Esophagus muscularis mucosa (tissue), 4 donors: ENCODE measurements at places on chromosomes 13 and 19.
A peak's percentile ranks its signal among the peaks of the same experiment; 100 is the strongest.

GRCh38 chr13:51523082-51523518 lies 61.2 kb upstream of the WDFY2 start:
- H3K27ac ChIP-seq, result no peak overlapping the region
- DNase-seq, result no peak
- no peaks in the 10 kb centered on the region for H3K4me1 ChIP-seq
- H3K27me3 ChIP-seq, result no peaks in the 10 kb centered on the region
- H3K36me3 ChIP-seq, result no peaks in the 10 kb centered on the region

- H3K36me3 ChIP-seq, result no peaks in the 10 kb centered on the region
- H3K4me1 ChIP-seq, result no peaks in the 10 kb centered on the region
- no peak for DNase-seq
Measured at GRCh38 chr19:32558607-32559228, 22.3 kb upstream of the PDCD5 start.

GRCh38 chr13:88345171-88345847 lies 674.1 kb downstream of the SLITRK5 start:
- H3K4me1 ChIP-seq, result no peaks in the 10 kb centered on the region
- H3K36me3 ChIP-seq, result no peaks in the 10 kb centered on the region
- H3K27ac ChIP-seq, result no peak overlapping the region
- no peaks in the 10 kb centered on the region for H3K27me3 ChIP-seq
- H3K4me3 ChIP-seq, result no peak overlapping the region

DNA sequence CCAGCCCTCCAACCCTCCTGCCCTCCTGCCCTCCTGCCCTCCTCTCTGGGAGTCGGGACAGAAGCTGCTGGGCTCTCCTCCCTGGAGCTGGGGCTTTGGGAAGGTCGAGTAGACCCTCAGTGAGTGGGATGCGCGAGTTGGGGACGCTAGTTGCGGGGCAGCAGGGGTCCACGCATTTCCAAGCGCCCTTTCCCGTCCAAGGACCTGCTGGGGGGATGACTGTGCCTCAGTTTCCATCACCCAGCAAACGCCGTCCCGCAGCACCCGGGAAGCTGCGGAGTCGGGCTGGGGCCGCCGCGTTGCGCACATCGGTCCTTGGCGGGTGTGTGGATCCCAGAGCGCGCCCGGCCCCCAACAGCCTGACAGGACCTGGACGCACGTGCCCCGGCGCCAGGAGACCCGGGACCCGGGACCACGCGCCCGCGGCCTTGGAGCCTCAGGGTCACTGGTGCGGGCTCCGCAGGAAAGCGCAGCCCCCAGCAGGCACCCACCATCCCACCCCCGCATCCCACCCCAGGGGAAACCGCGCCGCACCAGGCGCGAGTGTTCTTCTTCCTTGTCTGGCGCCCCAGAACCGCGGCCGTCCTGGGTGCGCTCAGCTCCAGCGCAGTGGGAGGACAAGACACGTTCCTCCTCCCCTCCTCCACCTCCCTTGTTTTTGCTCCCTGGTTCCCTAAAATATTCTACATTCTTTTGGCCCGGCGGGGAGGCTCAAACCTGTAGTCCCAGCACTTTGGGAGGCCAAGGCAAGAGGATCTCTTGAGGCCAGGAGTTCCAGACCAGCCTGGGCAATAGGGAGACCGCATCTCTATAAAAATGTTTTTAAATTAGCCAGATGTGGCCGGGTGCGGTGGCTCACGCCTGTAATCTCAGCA lies 9.2 kb downstream of the ONECUT3 start:
- no peak overlapping the region for H3K27ac ChIP-seq
- H3K4me1 ChIP-seq, result peaks cover 2% of the 10 kb centered on the region
- H3K4me3 ChIP-seq, result no peak overlapping the region
- DNase-seq, result no peak

DNA sequence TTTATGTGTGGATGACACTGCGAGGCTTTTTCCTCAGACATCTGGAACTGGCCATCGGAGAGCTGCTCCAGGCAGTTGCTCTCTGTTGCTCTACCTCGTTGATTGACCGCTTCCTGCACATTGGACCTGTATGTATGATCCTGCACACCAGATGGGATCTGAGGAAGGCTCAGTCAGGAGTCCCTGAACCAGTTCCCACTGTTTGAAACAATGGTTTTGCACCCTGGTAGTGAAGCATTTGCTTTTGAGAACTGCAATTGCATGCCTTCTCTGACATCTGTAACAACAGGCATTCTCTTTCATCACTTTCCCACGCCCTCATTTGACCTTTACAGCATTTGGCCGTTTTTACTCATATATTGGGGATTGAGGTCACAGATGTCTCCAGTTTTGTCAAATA lies 61.1 kb upstream of the NPAS1 start:
- H3K27me3 ChIP-seq, result no peaks in the 10 kb centered on the region
- no peak for DNase-seq
- H3K4me3 ChIP-seq, result no peak overlapping the region
- peaks cover 35% of the 10 kb centered on the region for H3K4me1 ChIP-seq

DNA sequence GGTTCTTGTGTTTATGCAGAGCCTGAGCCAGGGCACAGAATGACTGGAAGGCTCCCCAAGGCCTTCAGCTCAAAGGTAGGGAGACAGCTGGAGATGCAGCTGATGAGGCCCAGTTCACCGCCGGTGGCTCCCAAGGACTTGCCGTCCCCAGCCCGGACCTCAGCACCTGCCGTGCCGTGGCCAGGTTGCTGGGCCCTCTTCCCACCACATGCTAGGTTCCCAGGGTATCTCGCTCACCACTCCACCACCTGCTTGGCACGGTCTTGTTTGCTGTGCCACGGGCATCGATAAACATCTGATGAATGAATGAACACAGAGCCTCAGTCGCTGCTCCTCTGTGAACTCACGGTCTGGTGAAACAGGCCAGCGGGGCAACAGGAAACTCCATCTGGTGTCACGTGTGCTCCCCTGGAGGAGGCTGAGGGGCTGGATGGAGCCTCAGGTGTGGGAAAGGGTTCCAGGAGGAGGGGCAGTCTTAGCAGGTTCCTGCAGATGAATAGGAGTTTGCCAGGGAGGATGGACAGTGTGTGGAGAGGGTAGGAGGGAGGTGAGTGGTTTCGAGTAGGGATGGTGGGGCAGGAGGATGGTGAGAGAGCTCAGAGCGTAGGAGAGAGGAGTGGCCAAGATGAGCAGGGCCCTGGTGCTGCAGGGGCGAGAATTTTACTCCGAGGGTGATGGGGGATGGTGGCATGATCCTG lies 3.6 kb upstream of the KLK14 start:
- no peak for DNase-seq
- no peaks in the 10 kb centered on the region for H3K4me1 ChIP-seq
- H3K27me3 ChIP-seq, result no peaks in the 10 kb centered on the region
- no peaks in the 10 kb centered on the region for H3K36me3 ChIP-seq

- H3K4me1 ChIP-seq, result no peaks in the 10 kb centered on the region
- peaks cover 96% of the 10 kb centered on the region for H3K36me3 ChIP-seq
- no peak overlapping the region for H3K27ac ChIP-seq
- DNase-seq, result no peak
- no peaks in the 10 kb centered on the region for H3K27me3 ChIP-seq
Measured at GRCh38 chr19:19304186-19304965, 15.9 kb downstream of the SUGP1 start.

DNA sequence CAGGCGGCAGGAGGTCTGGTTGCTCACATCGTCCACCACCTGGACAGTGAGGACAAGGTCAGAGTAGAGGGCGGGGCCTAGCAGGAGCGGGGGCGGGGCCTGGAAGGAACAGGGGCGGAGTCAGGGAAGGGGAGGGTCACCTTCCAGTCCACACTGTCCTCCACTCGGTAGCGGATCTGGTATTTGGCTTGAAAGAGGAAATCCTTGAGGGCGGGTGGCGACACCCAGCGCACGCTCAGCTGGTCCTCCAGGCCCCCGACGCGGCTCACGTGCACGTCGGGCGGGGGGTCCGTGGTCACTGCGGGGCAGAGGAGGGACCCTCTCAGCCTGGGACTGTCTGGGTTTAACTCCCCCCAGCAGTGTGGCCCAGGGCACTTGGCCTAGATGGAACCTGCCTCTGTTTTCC lies 8.2 kb downstream of the REX1BD start:
- no peaks in the 10 kb centered on the region for H3K36me3 ChIP-seq
- DNase-seq, result no peak
- H3K27ac ChIP-seq, result no peak overlapping the region

DNA sequence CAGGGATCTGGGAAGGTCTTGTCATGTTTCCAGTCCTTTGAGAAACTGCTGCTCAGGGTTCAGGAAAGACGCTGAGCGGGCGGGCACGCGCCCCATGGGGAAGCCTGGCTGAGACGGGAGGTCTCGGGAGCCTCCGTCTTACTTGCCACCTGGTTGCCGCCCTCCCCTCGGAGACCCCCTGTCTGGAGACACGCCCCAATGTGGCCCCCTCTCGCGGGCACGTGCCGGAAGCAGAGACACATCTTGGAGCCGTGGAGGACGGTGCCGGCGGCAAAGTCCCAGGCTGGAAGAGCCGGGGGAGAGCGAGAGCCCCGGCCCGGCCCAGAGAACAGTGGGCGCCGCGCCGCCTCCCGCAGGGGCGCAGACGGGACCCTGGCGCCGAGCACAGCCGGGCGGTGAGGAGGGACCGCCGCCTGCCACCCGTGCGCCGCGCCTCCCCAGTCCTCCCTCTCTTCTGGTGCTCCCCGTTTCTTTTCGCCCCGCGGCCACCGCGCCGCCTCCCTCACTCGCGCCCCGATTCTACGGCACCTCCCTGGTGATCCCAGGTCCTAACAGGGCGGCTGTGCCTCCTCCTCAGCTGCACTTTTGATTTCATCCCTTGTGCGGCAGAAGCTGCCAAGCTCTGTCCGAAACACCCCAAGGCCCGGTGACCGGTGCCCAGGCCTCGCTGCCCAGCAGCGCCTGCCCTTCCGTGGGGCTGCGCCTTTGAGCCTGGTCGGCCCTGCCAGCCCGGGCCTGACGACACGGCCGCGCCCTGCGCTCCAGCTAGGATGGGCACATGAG lies 15.5 kb downstream of the GJB2 start:
- H3K27ac ChIP-seq, result no peak overlapping the region
- no peak for DNase-seq
- H3K4me3 ChIP-seq, result peak overlapping the region; percentile 26
- no peaks in the 10 kb centered on the region for H3K36me3 ChIP-seq

- DNase-seq, result no peak
- no peaks in the 10 kb centered on the region for H3K27me3 ChIP-seq
- no peak overlapping the region for H3K4me3 ChIP-seq
- H3K36me3 ChIP-seq, result no peaks in the 10 kb centered on the region
Measured at GRCh38 chr13:73585236-73585635, 526.4 kb downstream of the KLF5 start.

- H3K4me3 ChIP-seq, result no peak overlapping the region
- DNase-seq, result no peak
Measured at GRCh38 chr13:105948143-105948542, 587.3 kb downstream of the EFNB2 start.

- peak overlapping the region; percentile 88 for H3K4me3 ChIP-seq
- H3K36me3 ChIP-seq, result no peaks in the 10 kb centered on the region
Measured at GRCh38 chr13:48977973-48978372, 2.3 kb downstream of the FNDC3A start.

DNA sequence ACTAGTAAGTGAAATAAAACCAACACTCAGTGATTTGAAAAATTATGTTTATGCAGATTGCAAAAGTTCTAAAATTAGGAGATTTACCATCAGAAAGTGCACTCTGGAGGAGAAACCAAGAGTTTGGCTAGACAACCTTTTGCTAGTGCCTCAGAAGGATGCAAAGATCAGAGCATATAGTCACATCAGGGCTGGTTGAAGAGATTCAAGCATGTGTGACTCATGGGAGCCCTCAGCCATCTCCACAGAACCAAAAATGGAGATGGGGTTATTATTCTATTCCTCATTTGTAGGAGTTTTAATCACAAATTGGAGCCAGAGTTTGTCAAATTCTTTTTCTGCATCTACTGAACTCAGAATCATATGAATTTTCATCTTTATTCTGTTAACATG lies 32.9 kb upstream of the OXGR1 start:
- no peak overlapping the region for H3K4me3 ChIP-seq
- no peaks in the 10 kb centered on the region for H3K27me3 ChIP-seq
- H3K4me1 ChIP-seq, result peaks cover 6% of the 10 kb centered on the region
- peak overlapping the region; percentile 27 for H3K27ac ChIP-seq
- DNase-seq, result no peak

DNA sequence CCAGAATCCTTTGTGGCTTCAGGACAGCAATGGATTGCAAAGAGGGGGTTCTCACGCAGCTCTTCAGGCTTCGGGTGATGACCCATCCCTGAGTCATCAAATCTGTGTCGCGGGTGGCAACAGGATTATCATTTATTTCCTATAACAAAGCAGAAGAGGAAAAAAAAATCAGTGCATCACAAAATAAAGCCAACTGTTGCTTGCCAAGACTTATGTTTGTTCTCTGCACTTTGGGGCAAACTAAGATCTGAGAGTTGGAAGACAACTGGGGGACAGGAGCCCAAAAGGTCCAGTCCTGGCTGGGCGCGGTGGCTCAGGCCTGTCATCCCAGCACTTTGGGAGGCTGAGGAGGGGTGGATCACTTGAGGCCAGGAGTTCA lies 6.4 kb downstream of the GNA15 start:
- no peak for DNase-seq
- peak overlapping the region; percentile 1 for H3K4me3 ChIP-seq
- H3K27me3 ChIP-seq, result no peaks in the 10 kb centered on the region
- H3K36me3 ChIP-seq, result no peaks in the 10 kb centered on the region

DNA sequence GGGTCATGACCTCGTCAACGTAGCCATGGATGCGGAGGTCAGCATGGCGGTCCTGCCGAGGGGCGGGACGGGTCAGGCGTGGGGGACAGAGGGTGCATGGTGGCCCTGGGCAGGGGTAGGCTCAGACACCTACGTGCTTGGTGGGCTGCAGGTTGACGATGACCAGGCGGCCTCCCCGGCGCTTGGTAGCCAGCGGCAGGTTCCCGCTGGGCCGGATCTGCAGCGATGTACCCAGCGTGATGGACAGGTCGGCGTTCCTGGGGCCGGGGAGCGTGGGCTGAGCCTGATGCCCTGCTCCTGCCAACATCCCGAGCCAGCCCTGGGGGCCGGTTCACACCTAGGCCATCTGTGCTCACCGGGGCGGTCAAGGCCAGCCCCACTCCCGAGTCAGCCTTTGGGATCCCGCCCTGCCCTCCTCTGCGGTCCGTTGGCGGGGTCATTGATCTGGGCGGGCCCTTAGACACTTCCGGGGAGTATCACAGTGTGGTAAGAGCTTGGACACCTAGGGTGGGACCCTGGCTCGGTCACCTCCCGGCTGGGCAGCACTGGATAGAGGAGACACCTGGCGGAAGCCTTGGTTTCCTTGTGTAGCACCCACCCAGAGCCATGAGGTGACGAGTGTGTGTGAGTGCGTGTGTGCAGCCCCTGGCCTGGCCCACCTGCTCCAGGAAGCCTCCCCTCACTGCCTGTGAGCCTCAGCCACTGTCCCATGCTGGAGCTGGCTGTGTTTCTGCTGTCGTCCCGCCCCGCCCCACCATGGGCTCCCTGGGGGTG lies 7.3 kb downstream of the SIRT6 start:
- peaks cover 52% of the 10 kb centered on the region for H3K36me3 ChIP-seq
- H3K4me1 ChIP-seq, result peaks cover 9% of the 10 kb centered on the region

DNA sequence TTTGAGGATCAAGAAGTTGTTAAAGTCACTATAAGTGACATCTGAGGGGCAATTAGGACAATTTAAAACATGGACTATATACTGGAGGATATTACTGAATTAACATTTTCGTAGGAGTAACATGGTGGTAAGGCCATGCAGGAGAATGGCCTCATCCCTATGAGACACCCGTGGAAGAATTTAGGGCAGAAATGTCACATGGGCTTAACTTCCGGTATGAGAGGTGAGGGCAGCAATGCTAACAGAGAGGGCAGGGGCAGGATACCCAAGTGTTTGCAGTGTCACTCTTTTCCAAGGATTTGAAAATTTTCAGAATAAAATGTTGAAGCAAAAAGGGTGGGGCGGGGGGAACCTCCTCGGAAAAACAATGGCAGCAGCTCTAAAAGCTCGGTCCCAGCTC lies 23.6 kb downstream of the RANBP3 start:
- H3K36me3 ChIP-seq, result peaks cover 5% of the 10 kb centered on the region
- H3K27me3 ChIP-seq, result no peaks in the 10 kb centered on the region
- DNase-seq, result no peak
- peaks cover 99% of the 10 kb centered on the region for H3K4me1 ChIP-seq
- H3K27ac ChIP-seq, result peak overlapping the region; percentile 85
- peak overlapping the region; percentile 36 for H3K4me3 ChIP-seq
